ENCODE measurements at places on chromosomes 12 and 14. TPM values are rescaled to one million over a fixed set of nuclear protein-coding genes. Genes with fewer than 3 reads are reported as not detected.

The CLEC7A gene
- not detected for total RNA-seq

The PLEKHG7 gene
- total RNA-seq = not detected

The IFI27L1 gene
- 9.3 TPM for total RNA-seq

The ARG2 gene
- 31.1 TPM for total RNA-seq

The ACOT6 gene
- total RNA-seq = not detected

The YAF2 gene
- total RNA-seq = 24.7 TPM

The MAP1LC3B2 gene
- total RNA-seq = 0.72 TPM

The KIF5A gene
- total RNA-seq = under 0.01 TPM

The GPR65 gene
- total RNA-seq = 0.07 TPM

The DIO2 gene
- 0.13 TPM for total RNA-seq
